ENCODE measurements at places on chromosomes 2 and 18. TPM values are rescaled to one million over a fixed set of nuclear protein-coding genes. Genes with fewer than 3 reads are reported as not detected.

The LONRF2 gene
- total RNA-seq, result 3.3 TPM

The RGPD4 gene
- 0.08 TPM for total RNA-seq

The SLC9A2 gene
- 3.1 TPM for total RNA-seq

The NTSR2 gene
- total RNA-seq, result not detected

The SLC38A11 gene
- not detected for total RNA-seq

The CXCR1 gene
- not detected for total RNA-seq

The NEU4 gene
- 0.14 TPM for total RNA-seq

The TCF4 gene
- total RNA-seq, result 2.0 TPM

The TGFBRAP1 gene
- total RNA-seq, result 14.8 TPM

The CFAP65 gene
- 0.32 TPM for total RNA-seq

The CERKL gene
- total RNA-seq, result 0.17 TPM

The RFTN2 gene
- total RNA-seq, result not detected

The DSEL gene
- total RNA-seq, result 0.29 TPM

The PLEK gene
- not detected for total RNA-seq

The PER2 gene
- 3.3 TPM for total RNA-seq

The HOXD9 gene
- 1.7 TPM for total RNA-seq

The SIX2 gene
- 0.27 TPM for total RNA-seq

The ARHGAP25 gene
- not detected for total RNA-seq

The LIMS2 gene
- 4.1 TPM for total RNA-seq

The CFAP221 gene
- total RNA-seq, result not detected

The IL36RN gene
- total RNA-seq, result 0.59 TPM

The GALNT3 gene
- not detected for total RNA-seq

The TDRD15 gene
- not detected for total RNA-seq

The ZBTB7C gene
- 0.05 TPM for total RNA-seq

The ABCG5 gene
- not detected for total RNA-seq

The SLC11A1 gene
- total RNA-seq, result 0.16 TPM

The FSHR gene
- total RNA-seq, result 0.07 TPM

The PARD3B gene
- 0.72 TPM for total RNA-seq

The ALPP gene
- total RNA-seq, result 0.56 TPM

The ALKAL2 gene
- not detected for total RNA-seq

The CYP26B1 gene
- total RNA-seq, result 14.5 TPM

The PCARE gene
- total RNA-seq, result not detected

The OR6B2 gene
- not detected for total RNA-seq

The CRYBA2 gene
- not detected for total RNA-seq
